Cerebellar nuclear complex (tissue), 1 donor: ENCODE measurements at places on chromosomes 7 and 10.

DNA sequence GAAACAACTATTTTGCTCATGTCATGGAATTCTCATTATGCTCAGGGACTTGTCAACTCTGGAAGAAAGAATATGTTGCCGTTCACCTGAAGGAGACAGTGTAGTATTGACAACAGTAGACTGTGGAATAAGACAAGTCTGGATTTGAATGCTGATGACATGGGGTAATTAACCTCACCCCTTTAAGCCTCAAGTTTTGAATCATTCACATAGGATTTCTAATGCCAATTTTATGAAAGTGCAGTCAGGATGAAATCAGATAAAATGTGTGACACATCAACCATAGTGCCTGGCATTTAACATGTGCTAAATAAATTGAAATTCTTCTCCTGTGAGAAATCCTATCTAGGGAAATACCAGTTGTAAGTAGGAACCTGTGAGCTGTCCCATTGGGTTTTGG, 305.8 kb downstream of the KIF20B start:
- no peak for DNase-seq

- no peak for DNase-seq
These were observed 1105.7 kb downstream of the REEP3 start for GRCh38 chr10:64626924-64627323.

GRCh38 chr10:47021850-47022249, 110.6 kb downstream of the PTPN20 start:
- no peak for DNase-seq

DNA sequence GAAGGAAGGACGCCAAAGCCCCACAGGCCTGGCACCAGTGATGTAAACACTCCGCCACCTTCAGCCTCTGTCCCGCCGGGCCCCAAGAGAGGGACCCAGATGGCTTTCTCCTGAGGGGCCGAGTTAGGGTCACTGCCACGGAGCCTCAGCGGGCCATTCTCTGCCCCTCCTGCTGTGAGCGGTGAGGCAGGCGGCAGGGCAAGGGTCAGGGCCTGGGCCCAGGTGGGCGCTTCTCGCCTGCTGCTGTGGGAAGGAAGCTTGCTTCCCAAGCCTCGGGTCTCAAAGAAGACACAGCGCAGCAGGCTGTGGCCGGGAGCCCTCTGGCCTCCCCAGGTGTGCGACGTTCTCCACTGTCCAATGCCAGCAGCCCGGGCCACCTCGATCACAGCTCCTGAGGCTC, 84.8 kb downstream of the PROSER2 start:
- DNase-seq = no peak

- DNase-seq = no peak
These were observed 14.0 kb upstream of the CTBP2 start for GRCh38 chr10:125174360-125174759.

DNA sequence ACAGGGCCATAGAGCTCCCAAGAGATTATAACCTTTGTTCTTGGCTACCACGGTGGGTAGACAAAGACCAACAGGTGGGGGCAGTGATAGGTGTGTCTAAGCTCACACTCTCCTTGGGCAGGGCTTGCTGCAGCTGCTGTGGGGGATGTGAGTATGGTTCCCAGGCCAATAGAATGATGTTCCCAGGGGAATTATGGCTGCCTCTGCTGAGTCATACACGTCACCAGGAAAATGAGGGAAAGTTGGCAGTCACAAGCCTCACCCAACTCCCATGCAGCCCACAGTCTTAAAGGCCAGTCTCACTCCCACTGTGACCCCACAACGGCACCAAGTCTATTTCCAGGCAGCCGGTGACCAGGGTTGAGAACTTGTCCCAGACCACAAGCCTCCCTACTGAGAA, 453.4 kb upstream of the PODXL start:
- DNase-seq = no peak

- DNase-seq = no peak
These were observed 24.5 kb upstream of the ELAPOR2 start for GRCh38 chr7:87083865-87084519.

DNA sequence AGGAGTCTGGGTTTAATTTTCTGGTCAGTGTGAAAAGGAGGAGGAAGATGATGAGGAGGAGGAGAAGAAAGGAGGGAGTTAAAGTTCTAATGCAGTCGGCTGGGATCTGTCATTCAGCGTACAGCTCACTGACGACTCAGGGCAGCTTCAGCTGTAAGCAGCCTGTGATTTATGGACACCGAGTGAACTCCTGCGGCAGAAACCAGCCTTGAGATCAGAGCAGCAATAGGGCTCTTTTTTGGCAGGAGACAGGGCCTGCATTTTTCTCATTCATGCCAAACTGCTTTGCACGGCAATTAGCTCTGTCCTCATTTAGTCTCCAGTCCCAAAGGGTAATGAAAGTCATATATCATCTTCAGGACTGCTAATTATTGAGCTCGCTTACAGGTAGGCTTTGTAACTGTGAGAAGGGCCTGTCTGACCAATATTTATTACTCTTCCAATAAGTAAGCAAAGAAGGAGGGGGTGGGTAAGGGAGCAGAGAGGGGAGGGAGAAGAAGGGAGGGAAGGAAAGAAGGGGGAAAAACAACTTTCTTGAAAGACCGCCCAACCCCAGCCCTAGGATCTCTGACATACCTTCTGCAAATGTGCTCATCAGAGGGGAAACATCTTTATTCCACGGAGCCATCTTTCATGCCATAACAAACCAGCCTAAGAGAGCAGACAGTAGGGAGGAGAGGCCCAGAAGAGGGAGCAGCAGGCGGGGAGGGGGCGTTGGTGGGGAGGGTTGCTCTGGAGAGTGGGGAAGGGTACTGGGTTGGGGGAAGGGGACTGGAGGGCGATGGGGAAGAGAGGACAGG, 48.1 kb upstream of the COMTD1 start:
- DNase-seq = no peak

- DNase-seq = no peak
These were observed 357.7 kb upstream of the LRRN3 start for GRCh38 chr7:110733221-110733620.

DNA sequence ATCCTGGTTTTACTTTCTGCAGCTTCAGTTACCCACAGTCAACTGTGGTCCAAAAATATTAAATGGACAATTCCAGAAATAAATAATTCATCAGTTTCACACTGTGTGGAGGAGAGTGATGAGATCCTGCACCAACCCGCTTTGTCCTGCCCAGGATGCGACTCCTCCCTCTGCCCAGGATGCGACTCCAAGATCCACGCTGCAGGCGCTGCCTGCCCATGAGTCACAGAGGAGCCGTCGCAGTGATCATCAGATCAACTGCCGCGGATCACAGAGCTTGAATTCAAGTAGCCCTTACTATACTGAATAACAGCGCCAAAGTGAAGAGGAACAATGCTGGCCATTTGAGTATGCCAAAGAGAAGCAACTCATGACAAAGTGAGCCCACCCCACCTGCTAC, 61.5 kb downstream of the GRB10 start:
- DNase-seq = no peak

DNA sequence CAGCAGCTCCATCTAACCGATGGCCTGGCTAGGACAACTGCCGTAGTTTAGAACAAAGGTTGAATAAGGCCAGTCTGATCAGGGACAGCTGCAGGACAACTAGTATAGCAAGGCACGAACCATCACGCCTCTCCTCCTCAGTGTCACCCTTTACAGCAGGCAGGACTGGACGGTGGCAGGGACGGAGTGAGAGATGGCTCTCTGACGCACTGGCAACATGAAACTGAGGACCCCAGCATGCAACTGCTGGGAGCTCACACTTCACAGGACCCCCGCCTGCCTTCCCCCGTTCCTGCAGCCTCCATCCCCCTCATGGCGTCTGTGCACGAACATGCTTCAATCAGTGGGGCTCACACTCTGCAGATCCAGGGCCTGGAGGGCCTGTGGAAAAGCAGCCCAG, 53.7 kb downstream of the ZRANB1 start:
- DNase-seq = no peak
